Glomerular endothelial cell (primary cell): ENCODE measurements at places on chromosomes 2 and 18. TPM values are rescaled to one million over a fixed set of nuclear protein-coding genes. Genes with fewer than 3 reads are reported as not detected.

GRCh38 chr2:70608373-70608772 lies 54.7 kb upstream of the TGFA start:
- no peak for DNase-seq

GRCh38 chr2:41337956-41338355 lies 709.9 kb upstream of the PKDCC start:
- DNase-seq, result no peak

- no peak for DNase-seq
Measured at GRCh38 chr2:144461308-144461766, 58.6 kb downstream of the ZEB2 start.

SOX11 gene
- total RNA-seq, result 12.1 and 12.7 TPM in 2 replicates

DNA sequence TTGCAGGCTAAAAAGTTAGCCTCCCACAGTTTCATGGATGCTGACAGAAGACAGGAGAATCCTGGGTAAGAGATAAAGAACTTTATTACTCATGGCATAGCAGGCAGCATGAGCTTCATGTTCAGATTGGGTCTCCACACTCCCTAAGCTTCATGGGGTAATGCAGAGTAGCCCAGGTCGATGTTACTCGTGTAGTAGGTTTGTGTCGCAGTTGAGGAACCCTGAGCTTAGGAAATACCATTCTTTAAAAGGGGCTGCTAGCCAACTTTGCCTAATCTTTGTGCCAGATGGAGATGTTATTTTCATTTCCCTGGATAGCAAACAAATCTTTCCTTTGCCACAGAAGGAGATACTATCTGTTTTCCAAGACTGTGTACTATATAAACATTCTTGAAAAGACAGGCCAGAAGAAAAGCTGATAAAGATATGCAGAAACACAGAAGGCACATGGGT lies 117.6 kb downstream of the LTBP1 start:
- DNase-seq, result no peak

SF3B6 gene
- 163 and 169 TPM in 2 replicates for total RNA-seq

- no peak for DNase-seq
Measured at GRCh38 chr2:167013227-167013626, 124.9 kb downstream of the XIRP2 start.

GRCh38 chr2:19893520-19894133 lies 8.2 kb downstream of the TTC32 start:
- no peak for DNase-seq

GRCh38 chr2:235270956-235271355 lies 222.9 kb upstream of the AGAP1 start:
- DNase-seq, result no peak

DNA sequence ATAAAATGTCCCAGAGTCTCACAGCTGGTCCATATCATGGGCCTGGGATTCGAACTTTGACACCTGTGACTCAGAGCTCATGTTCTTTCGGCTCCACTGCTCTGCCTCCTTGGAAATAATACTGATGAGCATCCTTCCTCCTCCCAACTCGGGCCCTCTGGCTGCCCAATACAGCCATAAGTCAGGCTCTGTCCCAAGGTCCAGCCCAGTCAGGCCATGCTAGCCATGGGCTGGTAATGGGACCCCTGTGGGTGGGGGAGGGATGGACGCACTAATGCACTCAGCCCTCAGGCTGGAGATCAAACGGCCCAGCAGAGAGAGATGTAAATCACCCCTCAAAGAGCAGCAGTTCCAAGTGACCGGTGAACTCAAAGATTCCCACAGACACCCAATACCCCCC lies 61.1 kb downstream of the DDX1 start:
- no peak for DNase-seq

DNA sequence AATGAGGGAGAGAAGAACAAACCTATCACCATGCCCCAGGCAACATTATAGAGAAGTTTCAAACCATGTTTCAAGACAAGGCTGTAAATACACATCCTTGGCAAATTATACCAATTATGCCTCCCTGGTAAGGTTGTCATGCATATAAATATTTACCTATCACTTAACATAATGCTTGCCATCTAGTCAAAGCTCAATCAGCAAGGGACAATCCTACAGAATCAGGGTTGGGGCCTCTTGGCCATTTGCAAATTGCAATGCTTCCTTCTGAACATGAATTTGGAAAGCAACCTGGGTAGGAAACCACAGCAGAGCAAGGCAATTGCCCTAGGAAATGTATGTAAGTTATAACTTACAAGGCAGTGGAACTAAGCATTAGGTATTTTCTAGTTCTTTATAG lies 907.2 kb upstream of the CDH2 start:
- no peak for DNase-seq
